C1 segment of cervical spinal cord (tissue), 14 donors: ENCODE measurements at places on chromosomes 11 and 22.

- DNase-seq: no peak
These were observed 215.7 kb upstream of the CTSC start for GRCh38 chr11:88553204-88553603.

DNA sequence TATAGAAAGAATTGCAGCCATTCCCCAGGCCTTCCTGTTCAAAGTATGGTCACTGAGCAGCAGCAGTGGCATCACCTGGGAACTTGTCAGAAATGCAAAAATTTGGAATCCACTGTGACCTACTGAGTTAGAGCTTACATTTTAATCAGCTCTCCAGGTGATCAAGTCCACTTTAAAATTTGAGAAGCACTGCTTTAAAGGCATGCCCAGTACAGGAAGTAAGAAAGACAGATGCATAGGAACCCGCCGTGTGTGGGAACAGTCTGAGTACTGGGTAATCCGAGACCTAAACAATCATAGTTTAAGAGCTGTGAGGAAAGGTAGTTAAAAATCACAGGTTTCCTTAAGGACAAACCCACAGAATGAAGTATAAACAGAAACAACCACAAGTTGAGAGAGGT, 462.4 kb downstream of the RAB38 start:
- no peak for DNase-seq

GRCh38 chr22:27795696-27796517, 5.6 kb downstream of the MN1 start:
- DNase-seq: no peak

DNA sequence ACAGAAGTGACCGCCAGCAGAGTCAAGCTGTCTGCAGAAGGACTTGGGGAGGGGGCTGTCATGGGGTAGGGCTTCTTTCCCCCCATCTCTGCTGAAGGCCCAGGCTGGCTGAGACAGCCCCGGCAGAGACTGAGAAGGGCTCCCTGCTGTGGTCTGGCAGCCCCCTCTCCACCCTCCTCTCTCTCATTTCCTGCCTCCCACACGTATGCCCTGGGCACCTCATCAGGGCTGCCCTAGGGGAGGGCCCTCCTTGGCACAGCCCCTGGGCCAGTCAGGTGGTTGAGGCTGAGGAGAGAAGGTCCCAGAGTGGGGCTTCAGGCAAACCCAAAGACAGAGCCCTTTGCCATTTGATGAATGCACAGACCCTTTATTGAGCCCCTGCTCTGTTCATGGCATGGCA, 3.6 kb downstream of the RASD2 start:
- DNase-seq: no peak

DNA sequence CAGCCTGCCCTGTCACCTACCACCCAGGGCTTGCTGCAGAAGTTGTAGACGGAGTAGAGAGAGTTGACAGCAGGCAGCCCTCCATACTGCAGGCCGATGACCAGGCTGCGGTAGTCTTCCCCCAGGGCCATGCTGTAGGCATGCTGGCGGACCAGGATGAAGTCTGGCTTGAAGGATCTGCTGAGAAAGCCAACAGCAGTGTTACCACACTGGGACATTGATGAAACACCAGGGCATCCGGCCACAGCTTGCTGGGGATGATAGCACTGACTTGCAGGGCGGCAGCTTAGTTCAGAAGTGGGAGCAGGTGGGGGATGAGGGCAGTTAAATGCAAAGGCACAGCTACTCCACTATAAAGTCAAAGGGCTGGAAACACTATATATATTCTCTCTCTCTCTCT, 67.4 kb downstream of the TIMP3 start:
- DNase-seq: no peak

DNA sequence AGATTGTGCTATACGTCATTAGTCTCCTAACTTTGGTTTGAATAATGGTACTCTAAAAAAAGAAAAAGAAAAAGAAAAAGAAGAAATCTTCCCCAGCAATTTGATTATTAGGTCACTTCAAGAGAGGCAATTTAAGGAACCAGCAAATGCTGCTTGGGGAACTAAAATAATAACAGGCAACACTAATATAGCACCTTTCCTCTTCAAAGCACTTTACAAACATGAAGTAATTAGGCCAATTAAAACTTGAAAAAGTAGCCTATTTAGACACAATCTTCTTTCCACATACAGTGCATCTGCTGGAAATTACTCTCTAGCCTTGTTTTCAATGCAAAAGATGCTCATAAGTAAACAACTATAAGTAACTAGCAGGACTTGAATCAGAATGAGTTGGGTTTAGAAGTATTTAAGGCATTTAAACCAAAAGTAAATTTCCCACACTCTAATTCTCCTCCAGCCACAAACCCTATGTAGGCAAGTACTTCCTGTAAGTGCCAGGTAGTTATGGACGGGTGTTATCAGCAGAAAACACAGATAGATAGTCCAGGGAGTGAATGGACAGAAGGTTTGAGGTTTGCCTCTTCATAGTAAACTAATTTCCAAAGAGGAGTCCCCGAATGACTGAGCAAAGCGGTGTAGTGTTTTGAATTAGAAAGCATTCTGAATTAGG, 44.5 kb downstream of the LRRC4C start:
- DNase-seq: no peak

- no peak for DNase-seq
These were observed 62.4 kb downstream of the MYH9 start for GRCh38 chr22:36325154-36326031.
